ENCODE measurements at places on chromosomes 11 and 22.

DNA sequence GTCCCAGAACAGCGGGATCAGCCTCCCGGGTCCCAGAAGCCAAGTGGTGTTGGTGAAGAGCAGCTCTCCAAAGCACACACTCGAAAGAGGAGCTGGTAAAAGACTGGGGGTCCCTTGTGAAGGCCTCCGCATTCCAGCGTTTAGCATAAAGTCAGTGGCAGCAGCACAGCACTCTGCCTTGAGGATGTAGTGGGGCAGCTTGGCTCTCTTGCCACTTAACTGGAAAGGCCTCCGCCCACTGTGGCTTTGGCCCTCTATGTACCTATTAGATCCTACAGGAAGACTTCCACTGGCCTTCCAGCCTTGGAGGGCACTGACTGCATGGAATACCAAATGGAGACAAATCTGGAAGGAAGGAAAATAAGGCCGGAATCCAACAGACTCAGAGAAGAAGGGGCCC lies 1455.3 kb downstream of the BRD1 start:
- DNase-seq, result no peak

DNA sequence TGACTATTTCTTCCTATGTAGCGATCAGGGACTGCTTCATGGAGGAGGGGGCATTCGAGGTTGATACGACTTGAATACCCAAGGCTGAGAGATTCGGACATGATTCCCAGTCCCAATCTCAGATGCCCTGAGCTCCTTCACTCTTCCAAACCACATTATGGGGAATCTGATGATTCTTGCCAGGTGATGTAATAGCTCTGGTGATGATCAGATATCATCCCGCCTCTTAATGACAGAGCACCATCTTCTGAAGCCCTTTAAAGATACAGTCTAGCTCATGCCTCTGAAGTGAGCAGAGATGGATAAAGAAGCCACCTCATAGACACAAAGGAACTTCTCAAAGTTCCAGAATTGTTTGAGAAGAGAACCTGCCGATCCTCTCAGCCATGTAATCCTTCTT lies 8.9 kb upstream of the CLMP start:
- DNase-seq, result no peak

DNA sequence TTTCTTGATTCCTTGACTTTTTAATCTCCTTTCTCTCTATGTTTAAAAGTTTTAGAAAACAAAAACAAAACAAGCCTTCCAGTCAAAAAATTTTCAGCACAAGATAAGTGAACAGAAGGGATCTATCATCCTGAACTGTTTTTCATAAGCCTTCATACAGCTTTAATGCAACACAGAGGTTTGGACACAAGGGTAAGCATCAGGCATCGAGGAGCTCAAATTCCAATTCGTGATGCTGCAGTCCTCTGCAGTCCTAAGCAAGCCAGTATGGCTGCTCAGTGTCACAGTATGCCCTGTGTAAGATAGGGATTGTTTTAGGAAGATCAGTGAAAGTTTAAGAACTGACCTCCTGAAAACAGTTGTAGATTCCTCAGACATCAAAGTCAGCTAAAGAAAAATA lies 740.9 kb downstream of the NTM start:
- no peak for DNase-seq

- DNase-seq, result no peak
These were observed 241.5 kb downstream of the DDX10 start for GRCh38 chr11:108906329-108906728.

DNA sequence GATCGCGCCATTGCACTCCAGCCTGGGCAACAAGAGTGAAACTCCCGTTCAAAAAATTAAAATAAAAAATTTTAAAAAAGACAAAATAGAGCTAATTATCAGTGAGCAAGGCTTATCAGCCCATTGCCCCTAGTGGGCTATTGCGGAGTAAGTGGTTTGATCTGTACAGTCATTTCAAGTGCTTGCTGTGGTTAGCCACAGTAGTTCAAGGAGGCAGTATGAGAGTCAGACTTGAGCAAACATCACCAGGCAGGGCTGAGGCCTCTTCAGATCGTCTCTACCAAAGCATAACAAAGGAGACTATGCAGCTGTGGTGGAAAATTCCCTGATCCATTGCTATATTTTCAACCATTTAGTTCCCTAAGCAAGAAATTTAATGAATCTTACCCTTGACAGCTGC lies 4.3 kb upstream of the SBF2 start:
- DNase-seq, result no peak

- DNase-seq, result no peak
These were observed 4.6 kb downstream of the PICALM start for GRCh38 chr11:86064220-86064803.

DNA sequence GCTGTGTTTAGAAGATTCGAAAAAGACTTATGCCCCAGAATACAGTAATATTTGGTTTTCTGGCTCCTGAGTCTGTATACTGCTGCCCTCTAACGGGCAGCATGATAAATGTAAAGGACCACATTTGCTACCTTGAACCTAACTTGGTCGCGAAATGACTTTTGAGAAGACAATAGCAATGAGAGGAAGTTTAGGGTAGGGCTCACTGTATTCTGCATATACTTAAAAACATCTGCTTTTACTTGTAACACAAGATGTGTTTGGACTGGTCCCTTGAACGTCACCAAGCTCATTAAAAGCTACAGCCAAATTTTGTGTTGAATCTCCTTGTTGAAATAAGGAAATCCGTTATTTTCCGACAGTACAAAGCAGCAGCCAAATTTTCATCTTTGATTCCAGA lies 309.1 kb downstream of the SWAP70 start:
- no peak for DNase-seq

DNA sequence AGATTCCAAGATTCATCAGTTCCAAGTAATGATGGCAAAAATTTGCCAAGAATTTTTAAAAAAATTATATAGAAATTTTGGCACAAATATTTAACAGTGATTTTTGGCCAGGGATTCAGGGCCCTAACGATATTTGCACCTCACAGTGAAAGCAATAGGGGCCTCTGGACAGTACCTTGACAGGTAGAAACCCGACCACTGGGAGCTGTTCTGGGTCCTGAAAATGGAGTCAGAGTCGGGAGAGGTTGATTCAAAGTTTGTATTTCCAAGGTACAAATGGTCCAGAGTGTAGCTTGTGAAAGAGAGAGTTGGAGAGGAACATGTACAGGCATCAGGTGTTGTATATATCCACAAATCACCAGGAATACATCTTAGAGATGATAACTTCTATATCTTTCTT lies 41.6 kb downstream of the MRGPRX2 start:
- DNase-seq, result no peak

DNA sequence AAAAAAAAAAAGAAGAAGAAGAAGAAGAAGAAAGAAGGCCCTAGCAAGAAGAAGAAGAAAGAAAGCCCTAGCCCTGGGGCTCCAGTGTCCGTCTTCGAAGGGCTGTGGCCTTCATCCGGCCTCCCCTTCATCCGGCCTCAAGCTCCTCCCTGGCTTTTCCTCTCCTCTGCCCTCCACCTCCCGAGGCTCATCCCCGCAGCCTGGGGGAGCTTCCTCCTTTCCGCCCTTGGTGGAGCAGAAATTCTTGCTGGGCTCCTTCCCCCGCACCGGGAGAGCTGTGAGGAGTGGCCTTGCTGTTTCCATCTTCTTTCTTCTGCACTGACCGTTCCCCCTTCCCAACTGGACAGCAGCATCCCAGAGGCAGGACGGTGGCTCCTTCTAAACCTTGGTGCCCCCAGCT lies 9.5 kb upstream of the LTO1 start:
- DNase-seq, result no peak

- DNase-seq, result no peak
These were observed 688.4 kb downstream of the CNTN5 start for GRCh38 chr11:99708928-99709672.

DNA sequence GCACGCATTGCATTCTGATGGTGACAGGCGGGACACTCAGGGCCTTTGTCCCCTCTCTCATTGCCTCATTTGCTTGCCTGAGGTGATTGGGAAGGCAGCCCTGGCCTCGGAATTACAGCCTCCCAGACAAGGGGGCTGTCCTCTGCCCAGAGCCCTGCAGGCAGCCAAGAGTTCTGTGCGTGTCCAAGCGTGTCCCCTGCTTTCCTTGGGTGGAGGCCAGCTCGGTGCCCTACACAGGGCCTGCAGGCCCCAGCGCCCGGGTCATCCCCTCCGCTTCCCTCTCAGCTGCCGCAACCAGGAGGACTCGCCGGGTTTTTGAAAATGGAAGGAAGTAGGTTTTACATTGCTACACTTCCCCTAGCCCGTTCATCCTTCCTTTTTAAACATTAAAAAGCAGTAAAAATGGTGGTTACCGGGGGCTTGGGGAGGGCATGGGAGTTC lies 1.9 kb downstream of the GRAMD4 start:
- no peak for DNase-seq

DNA sequence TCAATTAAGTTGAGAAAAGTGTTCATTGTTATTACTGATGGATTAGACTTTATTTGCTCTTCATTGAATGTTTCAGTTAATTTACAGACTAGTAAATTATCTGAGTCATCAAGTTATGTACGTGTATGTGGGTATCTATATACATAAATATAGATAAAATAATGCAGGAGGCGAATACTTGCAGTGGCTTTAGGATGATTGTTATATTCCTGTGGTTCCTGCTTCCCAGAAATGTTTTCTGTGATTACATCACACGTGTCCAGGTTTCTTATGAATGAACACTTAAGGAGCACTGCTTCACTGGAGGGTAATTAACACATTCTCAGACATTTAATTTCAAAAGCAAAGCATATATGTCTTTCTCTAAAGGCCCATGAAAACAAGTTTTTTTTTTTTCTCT lies 28.4 kb downstream of the YAP1 start:
- DNase-seq, result no peak

- no peak for DNase-seq
These were observed 336.0 kb downstream of the CADM1 start for GRCh38 chr11:115168229-115168671.

- DNase-seq, result no peak
These were observed 5.5 kb downstream of the JAM3 start for GRCh38 chr11:134074346-134074745.

DNA sequence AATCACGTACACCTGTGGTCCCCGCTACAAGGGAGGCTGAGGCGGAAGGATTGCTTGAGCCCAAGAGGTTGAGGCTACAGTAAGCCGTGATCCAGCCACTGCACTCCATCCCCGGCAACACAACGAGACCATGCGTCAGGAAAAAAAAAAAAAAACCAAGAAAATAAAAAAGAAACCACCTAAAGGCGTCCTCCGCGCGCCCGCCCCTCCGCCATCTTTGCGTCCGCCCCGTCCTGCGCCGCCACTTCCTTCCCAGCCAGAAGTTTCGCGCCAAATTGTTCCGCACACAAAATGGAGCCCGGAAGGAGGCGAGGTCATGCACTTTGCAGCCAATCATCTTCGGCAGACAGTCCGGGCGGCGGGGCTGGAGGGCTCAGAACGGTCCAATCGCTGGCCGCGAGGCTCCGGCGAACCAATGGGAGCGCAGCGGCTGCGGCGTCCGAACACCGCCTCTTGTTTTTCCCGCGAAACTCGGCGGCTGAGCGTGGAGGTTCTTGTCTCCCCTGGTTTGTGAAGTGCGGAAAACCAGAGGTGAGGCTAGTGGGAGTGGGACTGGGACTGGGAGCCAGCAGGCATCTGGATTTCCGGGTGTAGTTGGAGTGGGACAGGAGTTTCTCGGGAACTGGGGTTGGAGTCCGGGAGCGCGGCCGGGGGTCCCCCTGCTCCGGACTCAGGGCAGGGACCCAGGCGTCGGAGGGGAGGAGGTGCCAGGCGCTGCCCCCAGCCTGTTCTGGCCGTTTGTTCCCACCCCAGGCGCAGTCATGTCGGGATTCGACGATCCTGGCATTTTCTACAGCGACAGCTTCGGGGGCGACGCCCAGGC lies at the start of gene MCM5:
Gene MCM5 (plus strand): TSS at position 463 of the 823 bp plus-strand sequence. CDS start 299 bp downstream, at position 762.
- DNase-seq, result peak; percentile 92

DNA sequence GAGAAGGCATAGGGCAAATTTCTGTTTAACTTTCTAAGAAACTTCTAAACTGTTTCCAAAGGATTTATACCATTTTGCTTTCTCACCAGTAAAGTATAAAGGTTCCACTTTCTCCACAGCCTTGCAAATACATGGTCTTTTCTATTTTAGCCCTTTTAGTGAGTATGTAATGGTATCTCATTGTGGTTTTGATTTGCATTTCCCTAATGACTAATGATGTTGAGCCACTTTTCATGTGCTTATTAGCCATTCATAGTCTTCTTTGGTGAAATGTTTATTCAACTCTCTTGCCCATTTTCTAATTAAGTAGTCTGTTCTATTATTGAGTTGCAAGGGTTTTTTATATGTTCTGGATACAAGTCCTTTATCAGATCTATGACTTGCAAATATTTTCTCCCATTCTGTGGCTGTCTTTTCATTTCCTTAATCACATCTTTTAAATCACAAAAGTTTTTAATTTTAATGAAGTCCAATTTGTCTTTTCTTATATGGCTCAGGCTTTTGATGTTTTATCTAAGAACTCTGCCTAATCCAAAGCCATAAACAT lies 83.8 kb upstream of the KCNQ1OT1 start:
- no peak for DNase-seq

DNA sequence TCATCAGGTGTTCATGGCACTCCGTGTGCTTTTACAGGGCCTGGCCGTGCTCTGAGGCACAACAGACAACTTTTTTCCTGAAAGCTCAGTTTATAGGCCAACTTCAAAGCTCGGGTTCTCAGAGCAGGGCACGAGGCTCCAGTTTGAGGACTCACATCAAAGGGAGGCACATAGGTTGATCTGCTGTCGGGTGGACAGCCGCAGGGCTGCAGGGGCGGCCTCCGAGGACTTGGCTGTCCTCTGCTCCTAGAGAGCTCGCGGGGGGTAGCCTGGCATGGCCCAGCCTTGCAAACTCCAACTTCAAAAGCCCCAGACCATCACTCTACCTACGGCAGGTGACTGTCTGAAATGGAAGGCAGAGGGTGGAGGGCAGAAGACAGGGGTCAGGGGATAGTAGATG lies 31.6 kb downstream of the C11orf58 start:
- DNase-seq, result no peak

DNA sequence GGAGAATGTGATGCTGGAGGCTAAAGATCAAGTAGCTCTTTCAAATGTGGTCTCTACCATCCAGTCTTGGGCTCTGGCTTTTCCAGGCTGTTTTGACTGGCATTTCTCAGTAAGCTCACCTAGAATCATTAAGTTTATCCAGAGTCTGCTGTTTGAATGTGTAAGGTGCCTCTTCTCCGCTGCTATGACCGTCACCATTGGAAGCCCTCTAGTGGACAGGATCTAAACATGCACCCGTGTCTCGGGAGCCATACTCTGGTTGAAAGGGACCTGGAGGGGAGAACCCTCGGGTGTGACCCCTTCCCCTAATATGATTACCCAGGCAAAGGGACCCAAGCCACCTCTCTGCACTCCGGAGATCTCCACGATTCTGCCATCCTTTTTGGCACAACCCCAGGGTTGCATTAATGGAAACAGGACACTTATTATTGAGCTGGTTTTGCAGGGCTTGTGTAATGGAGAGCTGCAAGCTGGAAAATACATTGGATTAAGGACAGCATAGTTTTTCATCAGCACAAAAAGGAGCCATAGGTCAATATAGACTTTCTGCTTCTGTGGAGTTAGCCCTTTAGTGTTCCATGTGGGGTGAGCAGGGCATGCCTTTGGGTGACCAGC lies 191.0 kb upstream of the LARGE1 start:
- DNase-seq, result no peak

GRCh38 chr22:36349726-36350125 lies 38.0 kb downstream of the MYH9 start:
- DNase-seq, result no peak

GRCh38 chr11:32420937-32421901 lies 14.1 kb downstream of the WT1 start:
- no peak for DNase-seq

GRCh38 chr11:66219846-66220565 lies 48.4 kb upstream of the RAB1B start:
- no peak for DNase-seq

GRCh38 chr11:27573024-27573423 lies 66.5 kb upstream of the LIN7C start:
- DNase-seq, result no peak

- no peak for DNase-seq
These were observed 6.7 kb downstream of the MUC5B start for GRCh38 chr11:1229471-1230120.

GRCh38 chr11:47907499-47907898 lies 59.3 kb upstream of the NUP160 start:
- no peak for DNase-seq

Measured in stimulated activated CD4-positive, alpha-beta T cell treated with anti-CD3 and anti-CD28 coated beads, Interleukin-1b, Interleukin-23, amount 100 ng/mL, for 1 hour (primary cell).